ENCODE measurements at places on chromosomes 3 and 15. TPM values are rescaled to one million over a fixed set of nuclear protein-coding genes. Genes with fewer than 3 reads are reported as not detected.

- no peak for DNase-seq
Measured at GRCh38 chr3:177182352-177182751, 14.9 kb downstream of the TBL1XR1 start.

The TWF2 gene
- 90.0 TPM for polyA plus RNA-seq

DNA sequence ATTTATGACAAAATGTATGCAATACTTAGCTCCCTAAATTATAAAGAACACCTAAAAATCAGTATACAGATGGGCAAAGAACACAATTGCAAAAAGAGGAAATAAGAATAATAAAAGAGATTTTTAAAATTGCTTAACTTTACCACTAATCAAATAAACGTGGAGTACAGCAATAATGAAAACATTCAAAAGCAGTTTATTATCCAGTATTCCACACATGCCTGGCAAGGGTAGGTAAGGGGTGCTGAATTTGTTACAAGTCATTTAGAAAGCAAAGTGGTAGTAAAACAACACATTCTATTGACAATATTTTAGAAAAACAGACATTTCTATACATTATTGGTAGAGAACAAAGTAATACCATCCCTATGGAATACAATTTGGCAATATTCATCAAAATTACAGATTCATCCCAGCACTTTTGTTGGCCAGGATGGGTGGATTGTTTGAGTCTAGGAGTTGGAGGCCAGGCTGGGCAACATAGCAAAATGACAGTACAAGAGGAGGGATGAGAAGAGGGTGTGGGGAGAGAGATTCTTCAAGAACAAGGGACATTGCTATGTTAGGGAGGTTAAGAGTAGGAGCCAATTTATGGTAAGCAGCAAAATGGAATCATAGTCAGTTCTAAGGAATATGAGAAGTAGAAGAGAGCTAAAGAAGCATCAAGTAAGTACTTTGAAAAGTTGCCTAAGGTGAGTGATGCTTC is 3.7 kb upstream of the ACKR4 start:
- DNase-seq: no peak

DNA sequence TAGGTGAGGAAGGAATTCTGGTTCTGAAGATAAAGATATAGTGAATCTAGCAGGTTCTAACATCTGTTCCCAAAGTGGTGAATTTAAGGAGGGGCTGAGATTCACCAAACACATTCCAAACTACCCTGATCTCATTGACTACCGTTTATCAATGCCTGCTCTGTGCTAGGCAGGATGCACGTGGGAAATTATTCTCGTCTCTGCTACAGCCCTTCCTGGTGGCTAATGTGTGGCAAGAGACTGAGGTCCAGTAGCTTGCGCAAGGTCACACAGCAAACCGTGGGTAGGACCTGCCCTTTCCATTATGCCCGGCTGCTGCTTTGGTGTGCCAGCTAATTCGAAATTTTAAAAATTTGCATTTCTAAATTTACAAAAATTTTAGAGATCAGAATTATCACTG is 209.5 kb upstream of the TRIM42 start:
- DNase-seq: no peak

The VGLL3 gene
- not detected for polyA plus RNA-seq

DNA sequence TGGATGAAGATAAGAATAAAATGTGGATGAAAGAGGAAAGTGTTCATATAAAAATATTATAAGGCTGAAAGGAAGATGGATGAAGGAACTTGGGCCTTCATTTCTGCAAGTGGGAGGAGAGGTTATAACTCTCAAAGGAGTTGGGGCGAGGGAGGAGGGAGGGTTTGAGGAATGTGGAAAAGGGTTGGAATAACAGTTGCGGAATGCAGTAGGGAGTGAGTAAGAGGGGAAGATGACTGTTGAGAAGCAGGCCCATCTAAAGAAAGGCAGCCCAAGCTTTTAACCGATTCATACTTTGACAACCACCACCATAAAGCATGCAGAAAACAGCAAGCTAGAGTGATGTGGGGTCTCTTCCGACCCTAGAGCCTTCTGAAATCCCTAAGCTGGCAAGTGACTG is 8.3 kb upstream of the TM4SF4 start:
- DNase-seq: no peak

GRCh38 chr15:59176653-59177316 is 29.9 kb upstream of the LDHAL6B start:
- no peak for DNase-seq

DNA sequence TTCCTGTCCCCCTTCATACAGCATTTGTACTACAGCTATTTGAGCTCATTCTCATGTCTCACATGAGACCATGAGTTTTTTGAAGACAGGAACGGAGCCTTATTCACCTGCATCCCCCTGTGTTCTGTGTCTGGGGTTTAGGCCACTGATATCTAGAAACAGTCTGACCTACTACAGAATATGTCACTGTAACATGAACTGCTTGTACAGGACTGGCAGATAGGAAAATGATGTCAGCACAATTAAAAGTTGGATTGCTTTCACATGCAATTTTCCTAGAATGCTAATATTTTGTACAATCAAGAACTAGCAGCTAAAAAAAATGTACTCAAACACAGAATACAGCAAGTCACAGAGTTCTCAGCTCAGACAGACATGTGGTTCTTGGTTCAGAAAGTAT is 90.8 kb upstream of the FGF12 start:
- DNase-seq: no peak

DNA sequence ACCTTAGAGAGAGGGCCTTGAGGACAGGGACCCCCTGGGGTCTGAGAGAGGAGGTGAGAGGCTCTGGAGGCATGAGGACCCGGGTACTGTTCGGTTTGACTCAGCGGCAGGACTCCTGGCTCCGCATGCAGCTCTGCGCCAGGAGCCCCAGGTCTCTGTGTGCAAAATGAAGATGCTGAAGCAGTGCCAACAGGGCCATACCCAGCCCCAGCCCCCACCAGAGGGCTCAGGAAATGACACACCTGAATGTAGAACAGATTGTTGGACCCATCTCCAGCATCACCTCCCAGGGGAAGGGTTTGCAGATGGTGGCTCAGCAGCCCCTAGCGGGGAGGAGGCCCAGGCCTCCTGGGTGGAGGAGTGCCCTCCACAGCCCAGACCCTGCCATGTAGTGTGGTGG is 30.2 kb downstream of the EPHB3 start:
- no peak for DNase-seq

GRCh38 chr3:5275529-5275928 is 88.0 kb downstream of the EDEM1 start:
- no peak for DNase-seq

- DNase-seq: no peak
Measured at GRCh38 chr15:100210338-100210737, 131.4 kb downstream of the ADAMTS17 start.

DNA sequence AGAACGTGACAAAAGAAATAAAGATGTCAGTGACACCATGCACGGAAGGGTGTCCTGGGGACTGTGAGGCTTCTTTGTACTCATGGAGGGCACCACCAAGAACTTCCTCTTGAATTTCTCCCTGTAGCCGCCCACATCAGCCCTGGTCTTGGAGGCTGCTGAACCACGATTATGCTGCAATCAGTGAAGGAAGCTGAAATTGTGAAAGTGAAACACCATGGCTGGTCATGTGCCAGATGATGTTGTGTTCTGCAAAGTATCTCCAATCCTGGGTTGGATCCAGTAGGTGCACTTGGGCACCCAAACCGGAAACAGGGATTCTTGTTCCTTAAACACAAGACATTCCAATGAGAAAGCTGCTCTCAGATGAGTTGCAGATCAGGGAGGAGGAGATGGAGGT is 104.4 kb upstream of the GOLGA6L6 start:
- peak; percentile 56 for DNase-seq

The SLCO2A1 gene
- polyA plus RNA-seq: not detected

DNA sequence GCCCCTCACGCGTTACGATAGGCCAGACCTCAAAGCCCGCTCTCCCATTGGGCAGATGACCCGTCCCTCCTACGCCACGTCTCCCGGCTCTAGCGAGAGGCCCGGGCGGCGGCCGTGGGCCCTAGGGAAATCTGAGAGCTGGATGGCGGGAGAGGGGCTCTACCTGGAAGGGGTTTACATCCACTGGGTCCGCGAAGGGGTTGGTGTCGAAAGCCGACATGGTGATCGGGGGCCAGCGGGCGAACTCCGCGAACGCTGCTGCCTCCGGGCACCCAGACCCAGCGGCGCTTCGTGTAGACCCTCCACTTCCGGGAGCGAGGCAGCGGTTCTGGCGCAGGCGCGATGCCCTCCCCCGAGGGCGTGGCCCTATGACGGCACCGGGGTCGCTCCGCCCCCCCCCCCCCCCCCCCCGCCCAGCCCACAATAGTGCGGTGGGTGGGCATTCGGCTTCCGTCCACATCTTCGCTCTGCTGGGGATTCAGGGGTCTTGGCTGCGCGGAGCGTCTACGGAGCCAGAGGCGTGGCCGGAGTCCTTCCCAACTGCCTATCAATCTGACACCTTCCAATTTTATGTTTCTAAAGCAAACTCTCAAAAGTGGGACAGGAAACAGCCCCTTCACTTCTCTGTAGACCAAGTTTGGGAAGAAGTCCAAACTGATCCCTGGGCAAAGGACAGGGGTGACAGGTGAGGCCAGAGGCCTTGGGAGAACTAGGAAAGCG is at the start of gene SCAMP2:
Gene SCAMP2 (minus strand): TSS at position 330 of the 720 bp plus-strand sequence. CDS start 110 bp downstream, at position 220.
- peak; percentile 94 for DNase-seq

DNA sequence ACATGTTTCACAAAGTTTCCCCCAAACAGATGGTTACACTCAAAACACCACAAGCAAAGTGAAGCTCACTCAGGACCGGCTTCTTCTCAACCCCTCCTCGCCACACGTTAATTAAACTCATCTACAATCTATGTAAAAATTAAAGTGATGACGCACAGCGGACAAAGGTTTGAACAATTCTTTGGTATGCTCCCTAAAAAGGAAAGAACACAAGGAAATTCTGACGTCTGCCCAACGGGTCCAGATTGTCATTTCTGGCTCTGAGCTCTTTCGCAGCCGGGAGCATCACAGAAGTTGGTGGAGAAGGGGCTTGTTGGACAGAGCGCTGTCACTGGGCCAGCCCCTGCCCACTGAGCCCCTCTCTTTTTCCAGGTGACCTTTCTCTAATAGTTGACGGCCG is 173.7 kb upstream of the CHRNA7 start:
- no peak for DNase-seq

The AMIGO3 gene
- 0.77 TPM for polyA plus RNA-seq

- DNase-seq: no peak
Measured at GRCh38 chr3:123155471-123156011, 46.2 kb upstream of the SEC22A start.

GRCh38 chr15:78012643-78013077 is 64.9 kb downstream of the TBC1D2B start:
- DNase-seq: no peak

- DNase-seq: peak; percentile 25
Measured at GRCh38 chr15:69718916-69719315, 266.3 kb downstream of the RPLP1 start.

DNA sequence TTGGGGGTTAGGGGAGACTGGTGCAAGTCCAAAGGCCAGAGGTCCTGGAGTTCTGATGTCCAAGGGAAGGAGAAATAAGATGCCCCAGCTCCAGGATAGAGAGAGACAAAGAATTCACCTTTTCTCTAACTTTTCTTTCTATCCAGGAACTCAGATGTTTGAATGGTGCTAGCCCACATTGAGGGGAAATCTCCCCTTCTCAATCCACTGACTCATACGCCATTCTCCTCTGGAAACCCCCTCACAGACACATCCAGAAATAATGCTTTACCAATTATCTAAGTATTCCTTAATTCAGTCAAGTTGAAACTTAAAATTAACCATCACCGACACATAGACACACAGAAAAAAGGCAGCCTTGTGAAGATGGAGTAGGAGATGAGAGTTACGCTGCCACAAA is 1085.2 kb downstream of the NSUN3 start:
- no peak for DNase-seq

Measured in naive B cell (primary cell).